NK-92 treated with Interleukin-12 subunit alpha and Interleukin-12 subunit beta, amount 100 ng/mL, for 24 hours (cell line): ENCODE measurements at places on chromosomes 1 and 21.

DNA sequence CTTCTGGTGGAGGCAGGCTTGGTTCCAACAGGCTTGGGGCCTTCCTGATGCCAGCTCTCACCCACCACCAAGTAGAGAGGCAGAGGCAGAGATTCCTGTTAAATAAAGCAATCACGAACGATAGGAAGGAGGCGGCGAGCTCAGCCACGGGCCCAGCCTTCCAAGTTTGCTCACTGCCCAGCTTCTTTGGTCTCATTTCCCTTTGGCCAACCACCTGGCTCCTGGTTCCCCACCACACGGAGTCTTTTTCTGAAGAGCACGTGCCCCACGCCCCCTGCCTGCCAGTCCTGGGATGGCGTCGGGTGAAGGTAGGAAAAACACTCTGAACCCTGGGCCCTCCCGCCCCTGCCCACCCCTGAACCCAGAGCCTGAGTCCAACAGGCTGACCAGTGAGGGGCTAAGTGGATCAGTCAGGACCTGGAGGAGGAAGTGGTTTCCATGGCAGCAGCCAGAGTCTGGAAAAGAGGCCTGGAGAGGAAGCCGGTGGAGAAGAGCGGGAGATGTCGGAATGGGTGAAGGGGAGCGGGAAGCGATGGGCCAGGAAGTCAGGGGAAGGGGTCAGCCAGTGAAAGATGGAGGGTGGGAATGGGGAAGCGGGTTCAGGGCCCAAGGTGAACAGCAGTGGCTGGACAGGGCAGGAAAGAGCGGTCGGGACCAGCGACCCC is 158.2 kb upstream of the KLHDC7A start:
- no peak for DNase-seq

DNA sequence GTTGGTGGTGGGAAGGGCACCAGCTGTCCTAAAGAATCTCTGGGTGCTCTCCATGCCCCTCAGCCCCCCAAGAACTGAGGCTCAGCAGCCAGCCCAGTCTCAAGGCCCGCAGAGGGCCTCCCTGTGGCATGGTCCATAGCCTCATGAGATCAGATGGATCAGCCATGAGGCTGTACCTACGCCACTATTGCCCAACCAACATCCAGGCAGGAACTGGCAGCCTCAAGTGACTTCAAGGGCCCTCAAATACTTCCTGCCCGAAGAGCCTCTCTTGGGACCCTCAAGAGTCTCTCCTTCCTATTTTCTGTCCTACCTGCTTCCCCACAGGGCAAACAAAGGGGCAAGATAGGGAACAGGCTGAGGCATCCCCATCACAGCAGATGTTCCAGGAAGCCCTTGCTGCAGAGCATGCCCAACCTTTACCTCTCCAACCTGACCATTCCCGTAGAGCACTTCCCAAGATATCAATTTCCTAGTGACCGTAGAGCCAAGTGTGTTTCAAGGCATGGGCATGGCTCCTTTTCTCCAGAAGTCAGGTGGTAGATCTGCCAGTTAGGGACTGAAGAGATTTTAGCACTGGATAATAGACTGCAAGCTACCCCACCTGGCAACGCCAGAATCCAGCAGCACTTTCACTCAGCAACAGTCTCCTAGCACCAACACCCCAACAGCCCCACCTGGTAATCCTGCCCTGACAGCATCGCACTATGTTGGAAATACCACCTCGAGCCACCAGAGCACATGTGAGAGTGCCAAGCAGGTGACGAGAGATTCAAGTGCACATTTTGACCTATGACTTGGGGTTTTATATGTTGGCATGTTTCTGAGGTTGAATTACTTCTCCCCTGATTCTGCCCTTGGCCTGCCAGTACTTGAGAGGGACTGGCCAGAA is 13.7 kb upstream of the MFSD2A start:
- no peak for DNase-seq

GRCh38 chr1:22562584-22563583 is at the start of gene EPHA8:
EPHA8 (plus strand) TSS chr1:22563489; CDS start chr1:22563636, 147 bp downstream.
- no peak for DNase-seq

GRCh38 chr1:168422203-168422847 is 121.5 kb downstream of the XCL2 start:
- no peak for DNase-seq

GRCh38 chr1:234608025-234608910 is 1.7 kb downstream of the IRF2BP2 start:
- peak; percentile 77 for DNase-seq
